ENCODE measurements at places on chromosomes 4 and X.

- DNase-seq = no peak
These were observed 133.8 kb upstream of the UGT8 start for GRCh38 chr4:114464726-114465272.

GRCh38 chr4:124807421-124807820, 94.9 kb upstream of the ANKRD50 start:
- DNase-seq = no peak

GRCh38 chr4:90328558-90328957, 201.4 kb downstream of the CCSER1 start:
- DNase-seq = no peak

DNA sequence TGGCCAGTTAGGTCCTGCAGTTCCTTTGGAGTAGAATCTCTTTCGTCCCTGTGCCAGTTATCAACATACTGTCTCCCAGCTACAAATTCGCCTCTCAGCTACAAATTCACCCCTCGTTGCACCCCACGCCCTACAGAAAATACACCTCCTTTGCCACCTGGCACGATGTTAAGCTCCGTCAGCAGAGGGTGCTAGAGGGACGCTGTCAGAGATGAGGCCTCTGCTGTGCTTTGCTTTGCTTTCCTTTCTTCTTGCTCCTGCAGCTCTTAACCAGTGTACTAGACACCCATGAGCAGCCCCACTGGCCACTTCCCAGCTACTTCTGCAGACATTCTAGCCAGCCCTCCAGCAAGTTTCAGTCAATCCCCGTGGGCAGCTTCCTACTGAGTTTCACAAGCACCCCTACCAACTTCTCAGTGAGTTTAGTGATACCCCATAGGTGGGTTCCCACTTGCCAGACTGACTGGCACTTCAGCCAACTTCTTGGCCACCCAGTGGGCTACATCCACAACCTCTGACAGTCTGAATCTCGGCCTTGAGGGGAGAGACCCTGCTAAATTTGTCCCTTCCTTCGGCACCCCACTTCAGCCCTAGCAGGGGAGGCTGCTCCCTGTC, 21.8 kb downstream of the HAUS3 start:
- peak; percentile 73 for DNase-seq

GRCh38 chr4:139295942-139296299, 5.4 kb upstream of the NAA15 start:
- no peak for DNase-seq

DNA sequence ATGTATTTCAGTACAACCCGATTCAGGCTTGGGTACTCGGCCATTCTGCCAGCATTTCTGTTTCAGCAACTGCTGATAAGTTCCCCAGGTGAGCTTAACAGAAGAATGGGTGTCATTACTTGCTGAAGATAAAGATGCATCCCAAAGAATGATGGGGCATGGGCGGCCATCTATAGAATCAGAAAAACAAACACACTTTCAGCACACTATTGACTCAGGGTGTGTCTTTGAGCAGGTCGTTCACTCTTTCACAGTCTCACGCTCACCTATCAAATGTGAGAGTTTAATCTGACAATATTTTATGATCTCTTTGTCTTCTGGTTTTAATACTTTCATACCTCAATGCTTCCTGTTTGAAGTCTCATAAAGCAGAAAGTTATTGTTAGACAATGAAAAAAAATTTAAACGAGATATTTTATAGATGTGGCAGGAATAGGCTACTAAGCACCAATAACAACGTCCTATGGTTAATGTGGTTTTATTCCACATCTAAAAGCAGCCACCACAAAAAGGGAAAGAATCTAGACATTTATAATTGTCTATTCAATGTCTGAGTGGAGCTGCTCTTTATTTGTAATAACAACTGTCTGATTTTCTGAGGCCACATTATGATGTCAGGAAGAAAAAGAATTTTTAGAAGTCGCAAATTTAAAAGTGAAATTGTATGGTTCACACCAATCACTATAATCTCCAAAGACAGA, 17.0 kb downstream of the GASK1B start:
- no peak for DNase-seq

GRCh38 chr4:80361329-80361900, 25.9 kb downstream of the CFAP299 start:
- DNase-seq = no peak

- no peak for DNase-seq
These were observed 9.1 kb downstream of the LNX1 start for GRCh38 chr4:53582194-53582593.

GRCh38 chr4:183448436-183448835, 4.0 kb downstream of the CDKN2AIP start:
- DNase-seq = no peak

- no peak for DNase-seq
These were observed 174.5 kb downstream of the IL15 start for GRCh38 chr4:141810712-141811375.

- no peak for DNase-seq
These were observed 40.7 kb downstream of the ZBTB49 start for GRCh38 chr4:4330794-4331193.

DNA sequence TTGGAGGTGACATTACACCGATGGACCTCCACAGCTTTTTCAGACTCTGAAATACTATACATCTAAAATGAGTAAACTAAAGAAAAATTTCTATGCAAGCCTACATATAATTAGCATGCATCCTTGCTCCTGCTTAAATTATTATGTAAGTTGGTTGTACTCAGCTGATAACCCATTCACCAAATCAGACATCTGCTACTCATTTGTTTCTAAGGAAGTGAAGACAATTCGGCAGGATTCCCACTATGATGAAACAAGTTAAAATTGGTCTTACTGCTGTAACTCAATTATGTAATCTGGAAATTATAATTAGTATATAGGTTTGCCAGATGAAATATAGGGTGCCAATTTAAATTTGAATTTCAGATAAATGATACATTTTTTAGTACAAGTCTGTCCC, 59.5 kb upstream of the FGF13 start:
- DNase-seq = no peak

GRCh38 chrX:137236837-137237236, 203.0 kb upstream of the GPR101 start:
- no peak for DNase-seq

DNA sequence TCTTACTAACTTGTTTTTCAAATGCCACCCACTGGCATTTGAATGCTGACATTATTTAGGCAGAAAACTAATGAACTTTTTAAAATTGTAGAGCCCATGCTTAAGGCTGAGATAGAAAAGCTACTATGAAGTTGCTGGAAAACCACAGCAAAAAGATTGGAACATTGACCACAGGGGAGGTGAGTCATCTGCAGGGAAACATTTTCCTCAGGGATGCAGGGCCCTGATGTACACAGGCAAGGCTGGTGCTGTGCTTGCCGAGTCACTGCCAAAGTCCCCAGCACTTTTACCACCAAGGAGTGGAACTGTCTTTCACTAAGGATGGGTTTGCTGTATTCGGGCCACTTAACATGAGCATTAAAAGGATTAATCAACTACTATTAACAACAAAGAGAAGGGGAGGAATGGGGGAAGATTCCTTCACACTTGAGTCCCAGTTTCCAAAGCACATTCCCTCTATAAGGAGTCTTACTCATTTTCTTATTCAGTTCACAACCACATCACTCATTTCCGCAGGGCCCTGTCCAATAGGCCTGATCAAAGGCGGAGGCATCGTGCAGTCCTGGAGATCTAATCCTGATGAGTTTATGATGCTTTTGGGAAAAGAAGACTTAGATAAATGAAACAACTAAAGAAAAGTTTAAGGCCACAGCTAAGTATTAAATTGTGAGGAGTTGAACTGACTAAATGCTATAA, 202.9 kb upstream of the NPY2R start:
- DNase-seq = no peak

DNA sequence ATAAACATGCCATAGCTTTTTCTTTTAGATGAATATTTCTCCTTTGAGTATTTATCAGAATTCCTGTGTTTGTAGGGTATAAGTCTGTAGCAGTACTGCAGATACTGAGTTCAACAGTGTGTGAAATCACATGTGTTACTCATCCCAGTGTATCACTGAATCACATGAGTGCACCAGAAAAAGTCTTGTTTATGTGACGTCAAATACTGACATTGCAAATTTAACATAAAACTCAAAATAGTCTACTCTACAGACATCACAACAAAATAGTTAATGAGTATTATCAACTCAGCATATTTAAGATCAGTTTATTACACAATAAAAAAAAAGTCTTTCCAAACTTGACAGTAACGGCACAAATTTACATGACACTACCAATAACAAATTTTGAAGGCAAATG, 221.3 kb downstream of the DCTD start:
- DNase-seq = no peak

DNA sequence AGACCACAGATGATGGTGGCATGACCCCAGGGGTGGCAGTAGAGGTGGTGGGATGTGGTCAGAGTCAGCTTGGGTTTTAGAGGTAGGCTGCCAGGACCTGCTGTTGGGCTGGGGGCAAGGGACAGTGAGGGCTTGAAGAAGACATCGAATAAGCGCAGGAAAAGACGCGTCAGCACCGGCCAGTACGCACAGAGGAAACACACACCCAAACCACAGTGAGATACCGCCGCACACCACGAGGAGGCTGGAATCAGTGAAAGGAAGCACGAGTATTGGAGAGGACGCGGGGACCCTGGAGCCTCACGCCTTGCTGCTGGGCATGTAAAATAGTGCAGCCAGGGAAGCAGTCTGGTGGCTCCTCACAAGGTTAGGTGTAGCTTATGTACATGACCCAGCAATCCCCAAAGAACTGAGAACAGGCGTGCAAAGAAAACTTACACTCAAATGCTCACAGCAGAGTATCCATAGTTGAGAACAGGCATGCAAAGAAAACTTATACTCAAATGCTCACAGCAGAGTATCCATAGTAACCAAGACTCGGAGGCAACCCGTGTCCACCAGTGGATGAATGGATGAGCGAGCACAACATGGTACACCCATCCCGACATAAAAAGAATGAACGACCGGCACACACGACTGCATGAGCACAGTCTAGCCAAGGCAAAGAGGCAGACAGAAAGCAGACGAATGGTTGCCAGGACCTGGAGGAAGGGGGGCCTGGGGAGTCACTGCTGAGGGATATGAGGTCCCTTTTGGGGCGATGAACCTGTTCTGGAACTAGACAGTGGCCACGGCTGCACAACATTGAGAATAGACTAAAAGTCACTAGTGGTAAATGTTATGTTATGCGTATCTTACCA, 13.3 kb downstream of the PDZD4 start:
- no peak for DNase-seq

DNA sequence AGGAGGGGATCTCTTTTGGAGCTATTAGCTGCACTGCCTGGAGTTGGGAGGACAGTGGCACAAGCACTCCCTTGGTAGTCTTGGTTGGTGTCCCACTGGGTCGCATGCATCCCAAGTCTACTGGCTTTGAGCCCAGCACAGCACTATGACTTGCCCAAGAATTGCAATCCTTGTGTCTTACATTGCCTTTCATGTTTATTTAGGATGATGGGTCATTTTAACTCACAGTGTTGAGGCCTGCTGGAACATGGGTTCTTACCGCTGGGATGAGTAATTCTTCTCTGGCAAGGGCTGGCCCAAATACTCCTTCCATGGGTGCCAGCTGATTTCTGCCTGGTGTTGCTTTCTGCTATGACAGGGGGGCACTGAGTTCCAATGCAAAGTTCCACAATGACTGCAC, 185.5 kb downstream of the TEX13C start:
- no peak for DNase-seq

DNA sequence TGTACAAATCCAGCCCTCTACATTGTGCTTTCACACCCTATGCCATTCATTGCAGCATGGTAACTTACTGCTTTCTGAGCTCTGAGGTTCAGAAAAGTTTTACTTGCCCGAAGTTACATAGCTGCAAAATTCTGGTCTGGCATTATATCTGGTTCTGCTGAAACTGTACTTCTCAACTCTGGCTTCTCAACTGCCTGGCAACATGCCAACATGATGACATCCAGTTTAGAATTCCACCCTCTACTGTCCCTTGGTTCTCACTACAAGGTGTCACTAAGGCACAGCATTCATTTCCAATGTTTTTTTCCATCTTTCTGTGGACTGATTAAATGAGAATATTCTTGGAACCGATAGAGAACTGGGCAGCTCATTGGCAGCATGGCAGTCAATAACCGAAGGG, 242.9 kb upstream of the PRPS2 start:
- no peak for DNase-seq

DNA sequence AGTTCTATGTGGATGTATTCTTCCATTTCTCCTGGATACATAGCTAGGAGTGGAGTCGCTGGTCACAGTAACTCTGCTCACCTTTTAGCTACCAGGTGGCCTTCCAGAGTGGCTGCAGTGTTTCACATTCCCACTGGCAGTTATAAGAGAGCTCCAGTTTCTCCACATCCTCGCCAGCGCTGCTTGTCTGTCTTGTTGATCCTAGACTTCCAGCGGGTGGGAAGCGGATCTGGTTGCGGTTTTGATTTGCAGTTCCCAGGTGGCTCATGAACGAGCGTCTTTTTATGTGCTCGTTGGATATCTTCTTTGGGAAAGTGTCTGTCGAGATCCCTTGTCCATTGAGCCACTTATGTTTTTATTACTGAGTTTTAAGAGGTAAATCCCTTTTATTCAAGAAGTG, 11.6 kb downstream of the TACC3 start:
- DNase-seq = no peak

DNA sequence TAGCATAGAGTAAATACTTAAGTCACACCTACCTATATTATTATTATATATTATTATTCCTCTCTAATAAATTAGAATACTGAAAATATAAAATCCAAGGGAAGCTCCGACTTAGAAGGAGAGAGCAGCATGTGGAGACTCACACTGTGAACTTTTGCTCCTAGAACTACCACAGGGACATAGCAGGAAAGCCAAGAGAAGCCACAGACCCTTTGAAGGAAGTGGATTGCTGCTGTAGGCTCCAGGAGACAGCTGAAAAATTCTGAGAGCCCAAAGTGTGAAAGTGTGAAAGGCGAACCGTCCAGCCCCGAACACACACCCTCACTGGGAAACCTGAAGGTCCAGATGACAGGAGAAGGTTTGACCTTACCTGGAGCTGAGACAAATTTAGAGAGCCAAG, 177.0 kb downstream of the FAM13A start:
- no peak for DNase-seq

- no peak for DNase-seq
These were observed 46.0 kb upstream of the TMPRSS11F start for GRCh38 chr4:68175562-68176155.

DNA sequence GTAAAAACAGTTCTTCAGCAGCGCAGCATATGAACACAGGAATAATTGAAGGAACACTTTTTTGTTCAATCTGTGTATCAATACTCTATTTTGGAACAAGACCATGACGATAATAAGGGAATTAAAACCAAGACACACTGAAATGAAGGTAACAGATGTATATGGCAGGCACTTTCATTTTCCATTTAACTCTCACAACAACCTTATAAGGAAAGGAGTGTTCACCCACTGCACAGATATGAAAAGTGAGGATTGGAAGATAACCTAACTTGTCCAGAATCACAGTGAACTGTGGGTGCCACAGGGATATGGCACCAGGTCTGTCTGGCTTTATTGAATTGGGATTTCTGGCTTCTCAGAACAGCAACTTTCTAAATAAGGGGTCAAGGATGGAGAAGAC, 153.3 kb downstream of the MID1IP1 start:
- DNase-seq = no peak

- no peak for DNase-seq
These were observed 23.9 kb downstream of the APOO start for GRCh38 chrX:23883737-23884354.

GRCh38 chr4:174318829-174319764, 35.4 kb downstream of the CEP44 start:
- no peak for DNase-seq

GRCh38 chr4:73870768-73871167, 1.6 kb downstream of the CXCL1 start:
- no peak for DNase-seq

GRCh38 chr4:55030589-55030988, 94.8 kb downstream of the KDR start:
- no peak for DNase-seq

- no peak for DNase-seq
These were observed 45.4 kb downstream of the BMPR1B start for GRCh38 chr4:94803181-94803580.
